Fibroblast of upper back skin (primary cell): ENCODE measurements at places on chromosomes 3 and 15.

GRCh38 chr3:43770426-43771103 is 79.8 kb downstream of the ABHD5 start:
- no peak for DNase-seq

- no peak for DNase-seq
Measured at GRCh38 chr3:129038121-129038855, 22.3 kb upstream of the GP9 start.

- DNase-seq = no peak
Measured at GRCh38 chr15:71049706-71050422, 65.4 kb upstream of the THSD4 start.

DNA sequence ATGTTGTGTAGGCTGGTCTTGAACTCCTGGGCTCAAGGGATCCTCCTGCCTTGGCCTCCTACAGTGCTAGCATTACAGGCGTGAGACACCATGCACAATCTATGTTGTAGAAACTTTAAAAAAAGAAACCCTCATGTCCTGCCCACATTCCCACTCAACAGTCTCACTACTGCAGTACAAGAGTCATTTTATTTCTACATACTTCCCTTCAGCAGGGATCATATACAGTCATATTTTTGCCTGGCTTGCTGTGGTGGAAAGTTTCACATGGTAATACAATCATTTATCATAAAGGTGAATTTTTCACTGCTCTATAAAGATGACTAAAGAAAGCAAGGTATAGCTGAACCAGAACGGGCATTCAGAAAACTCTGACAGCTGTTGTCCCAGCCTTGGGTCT is 53.8 kb upstream of the PIK3CB start:
- DNase-seq = no peak

- no peak for DNase-seq
Measured at GRCh38 chr15:96346409-96346970, 16.0 kb downstream of the NR2F2 start.

- peak; percentile 80 for DNase-seq
Measured at GRCh38 chr3:4656059-4656458, 162.9 kb downstream of the ITPR1 start.

- DNase-seq = peak; percentile 11
Measured at GRCh38 chr15:100291106-100291505, 50.7 kb downstream of the ADAMTS17 start.

- peak; percentile 44 for DNase-seq
Measured at GRCh38 chr3:107524841-107525643, 2.3 kb downstream of the BBX start.

DNA sequence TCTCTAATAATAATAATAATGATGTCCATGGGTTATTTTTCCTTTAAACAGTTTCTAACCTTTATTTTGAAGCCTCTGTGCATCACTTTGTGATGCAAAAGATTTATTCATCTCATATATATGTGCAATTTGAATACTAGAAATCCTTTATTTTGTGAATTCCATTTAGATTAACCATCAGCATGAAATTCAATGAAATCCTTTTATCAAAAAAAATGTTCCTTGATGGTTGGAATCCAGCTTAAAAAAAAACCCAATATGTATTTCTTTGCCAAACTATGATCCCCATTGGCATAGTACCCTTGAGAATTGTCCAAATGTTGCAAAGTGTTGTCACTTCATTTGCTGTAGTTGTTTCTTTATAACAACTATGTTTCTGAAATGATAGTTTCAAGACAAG is 7.4 kb downstream of the TBC1D23 start:
- DNase-seq = peak; percentile 52

GRCh38 chr3:51279448-51279847 is 105.6 kb upstream of the MANF start:
- no peak for DNase-seq

DNA sequence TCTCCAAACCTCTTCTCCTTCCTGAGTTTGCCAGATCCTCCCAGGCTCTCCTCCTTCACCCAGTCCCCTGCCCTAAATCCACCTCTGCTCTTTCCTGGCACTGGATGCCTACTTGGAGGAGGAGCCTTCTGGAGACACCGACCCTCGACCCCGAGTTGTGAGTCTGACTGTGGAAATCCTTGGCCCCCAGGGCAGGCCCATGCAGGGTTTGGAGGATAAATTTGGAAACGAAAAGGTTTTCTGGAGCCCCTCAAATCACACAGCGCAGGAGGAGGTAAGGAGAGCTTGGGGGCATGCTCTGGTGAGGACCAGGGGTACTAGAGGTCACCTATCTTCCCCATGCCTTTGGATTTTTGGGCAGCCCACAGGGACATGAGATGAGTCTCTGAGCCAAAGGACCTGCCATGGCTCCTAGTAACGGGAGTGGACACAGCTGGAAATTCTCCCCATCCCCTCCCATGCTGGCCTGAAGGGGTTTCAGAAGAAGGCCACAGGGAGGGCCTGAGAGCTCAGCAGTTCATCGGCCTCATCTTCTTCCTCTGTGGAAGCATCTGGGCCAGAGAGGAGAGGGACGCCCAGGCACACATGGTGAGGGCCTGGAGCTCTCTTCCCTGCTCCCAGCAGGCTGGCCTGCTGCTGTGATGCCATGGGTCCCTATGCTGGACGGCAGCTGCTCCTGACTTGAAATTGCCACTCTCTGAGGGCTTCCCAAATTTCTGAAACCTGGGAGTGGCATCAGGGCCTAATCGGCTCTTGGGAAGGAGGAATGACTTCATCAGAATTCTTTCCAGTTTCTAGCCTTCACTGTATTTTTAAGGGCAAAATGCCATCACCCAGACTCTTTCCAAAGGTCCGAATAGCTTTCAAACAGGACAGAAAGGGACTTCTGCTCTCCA is 68.6 kb upstream of the ITGA11 start:
- DNase-seq = peak; percentile 34

DNA sequence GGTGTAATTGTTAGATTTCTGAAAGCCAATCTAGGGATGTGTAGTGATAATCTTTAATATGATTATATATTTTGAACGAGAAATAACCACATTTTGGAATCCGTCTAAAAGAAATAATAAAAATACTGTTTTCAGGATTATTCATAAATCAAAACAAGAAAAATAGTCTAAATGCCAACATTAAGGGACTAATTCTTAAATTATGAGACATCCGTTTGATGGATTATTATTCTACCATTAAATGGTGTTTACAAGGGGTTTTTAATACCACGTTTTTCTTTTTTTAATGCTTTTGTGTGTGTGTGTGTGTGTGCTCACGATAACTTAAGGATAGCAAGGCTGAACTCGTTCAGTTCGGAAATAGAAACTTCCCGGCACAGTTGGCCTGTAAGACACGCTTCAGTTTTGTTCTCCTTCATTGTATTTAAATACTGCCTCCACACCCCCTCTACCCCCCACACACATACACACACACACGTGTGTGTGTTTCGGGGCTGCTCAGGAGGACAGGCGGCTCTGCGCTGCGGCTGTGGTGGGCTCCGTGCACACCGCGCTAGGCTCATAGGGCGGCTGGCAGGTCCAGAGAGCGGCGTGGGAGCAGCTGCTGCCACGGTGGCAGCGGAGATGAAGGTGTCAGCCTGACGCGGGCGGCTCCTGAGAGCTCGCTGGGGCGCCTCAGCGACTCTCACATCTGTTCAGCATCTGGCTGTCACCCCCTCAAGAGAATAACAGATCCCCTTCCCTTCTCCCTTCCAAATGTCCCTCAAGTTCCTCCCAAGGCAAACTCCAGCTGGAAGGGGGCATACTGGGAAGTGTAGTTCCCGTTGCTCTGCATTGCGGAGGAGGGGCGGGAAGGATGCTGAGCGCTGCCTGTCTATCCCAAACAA is 23.0 kb upstream of the ANP32A start:
- DNase-seq = peak; percentile 17

DNA sequence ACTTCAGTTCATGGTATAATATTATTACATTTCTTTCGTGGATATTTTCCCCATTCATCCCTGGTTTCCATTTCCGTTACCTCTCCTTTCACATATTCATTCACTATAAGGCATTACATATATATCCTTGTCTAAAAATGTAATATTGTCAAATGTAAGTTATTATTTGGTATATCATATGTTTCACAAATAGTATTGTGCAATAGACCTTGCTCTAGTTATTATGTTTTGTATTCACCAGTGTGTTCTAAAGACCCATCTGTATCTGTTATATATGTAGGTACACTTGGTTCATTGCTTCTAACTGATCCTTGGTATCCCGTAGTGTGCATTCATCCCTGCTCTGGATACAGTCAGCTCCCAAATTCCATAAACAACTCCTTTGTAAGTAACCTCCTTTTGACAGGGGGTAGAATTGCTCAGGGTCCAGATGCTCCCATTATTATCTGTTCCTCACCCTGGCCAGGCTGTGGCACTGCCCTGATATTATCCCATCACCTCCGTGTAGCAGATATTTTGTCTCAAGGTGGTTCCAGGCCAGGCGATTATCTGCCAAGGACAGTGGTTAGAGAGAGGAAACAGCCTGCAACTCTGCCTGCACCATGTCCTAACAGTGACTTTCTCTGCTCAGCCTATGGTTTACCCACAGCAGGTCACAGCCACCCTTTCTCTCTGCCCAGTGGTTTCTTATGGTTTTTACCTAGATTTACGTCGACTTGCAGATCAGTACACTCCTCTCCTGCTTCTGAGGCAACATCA is 29.2 kb downstream of the PAQR9 start:
- no peak for DNase-seq

- peak; percentile 67 for DNase-seq
Measured at GRCh38 chr3:51975852-51976549, 1.1 kb downstream of the ABHD14A start.

- peak; percentile 86 for DNase-seq
Measured at GRCh38 chr3:105944721-105945120, 75.9 kb upstream of the CBLB start.

DNA sequence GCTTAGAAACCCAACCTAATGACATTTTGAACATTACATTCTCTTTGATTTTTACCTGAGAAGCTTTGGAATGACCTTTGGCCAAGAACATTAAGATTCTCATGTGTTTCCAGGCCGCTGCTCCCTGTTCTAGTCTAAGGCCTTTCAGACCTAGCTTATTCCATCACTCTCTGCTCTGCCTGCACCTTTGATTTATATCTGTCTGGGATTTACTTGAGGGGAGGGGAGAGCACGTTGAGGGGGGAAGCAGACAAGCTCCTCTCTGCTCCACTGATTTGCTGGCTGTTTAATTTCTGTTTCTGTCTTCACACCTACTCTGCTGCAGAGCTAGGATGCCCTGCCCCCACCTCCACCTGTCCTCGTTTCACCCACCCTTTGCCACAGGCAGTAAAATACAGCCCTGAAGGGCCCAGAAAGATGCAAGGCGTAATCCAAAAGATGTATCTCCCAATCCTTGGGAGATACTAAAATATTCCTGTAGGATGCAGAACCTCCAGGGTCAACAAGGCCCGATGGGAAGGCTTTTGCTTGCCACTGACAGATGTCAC is 429.8 kb downstream of the EPHB1 start:
- DNase-seq = no peak
